NCI-H446 (cell line): ENCODE measurements at places on chromosomes 11 and 22.
A peak's percentile ranks its signal among the peaks of the same experiment; 100 is the strongest.

DNA sequence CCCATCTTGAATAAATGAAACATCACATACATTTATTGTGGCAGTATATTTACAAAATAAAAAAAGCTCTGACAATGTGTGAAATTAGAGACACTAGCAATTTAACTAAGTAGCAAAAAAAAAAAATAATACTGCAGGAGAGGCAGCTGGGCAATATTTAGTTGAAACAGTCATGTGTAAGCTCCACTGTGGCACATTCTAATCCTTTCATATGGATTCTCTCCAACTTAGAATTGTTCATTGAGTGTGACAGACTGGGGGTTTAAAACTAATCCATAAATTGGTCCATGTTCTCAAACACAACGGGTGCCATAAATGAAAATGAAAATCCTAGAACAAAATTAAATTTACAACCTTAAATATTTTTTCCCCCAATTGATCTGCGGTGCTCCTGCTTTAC is 302.1 kb downstream of the CADM1 start:
- no peak for DNase-seq

- DNase-seq = no peak
Observed at GRCh38 chr11:73752903-73753302, 8.0 kb downstream of the RAB6A start.

GRCh38 chr22:34454598-34454997 is 534.3 kb upstream of the LARGE1 start:
- DNase-seq = no peak

DNA sequence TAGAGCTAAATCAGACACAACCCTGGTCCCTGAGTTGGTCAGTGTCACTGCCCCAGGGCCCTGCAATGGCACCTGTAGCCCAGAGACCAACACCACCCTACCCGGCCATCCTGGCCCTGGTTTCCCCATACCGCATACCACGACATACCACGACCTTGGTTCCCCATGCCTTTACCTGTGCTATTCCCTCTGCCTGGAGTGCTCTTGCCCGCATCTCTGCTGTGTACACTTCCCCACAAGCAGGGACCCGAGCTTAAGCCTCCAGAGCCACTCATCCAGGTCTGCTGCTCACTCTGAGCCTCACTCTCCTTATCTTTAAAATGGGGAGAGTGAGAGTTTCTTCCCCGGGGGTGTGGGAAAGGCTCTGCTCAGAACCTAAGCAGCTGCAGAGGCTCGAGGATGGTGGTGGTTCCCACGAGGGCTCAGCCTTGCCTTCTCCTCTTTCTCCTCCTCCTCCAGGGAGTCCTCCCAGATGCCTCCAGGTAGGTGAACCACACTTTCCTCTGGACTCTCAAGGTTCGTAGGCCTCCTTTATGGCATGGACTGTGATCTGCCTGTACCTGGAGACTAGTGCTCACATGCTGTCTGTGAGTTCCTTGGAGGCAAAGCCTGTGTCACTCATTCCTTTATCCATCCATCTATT is 48.1 kb downstream of the WNT7B start:
- no peak for DNase-seq

DNA sequence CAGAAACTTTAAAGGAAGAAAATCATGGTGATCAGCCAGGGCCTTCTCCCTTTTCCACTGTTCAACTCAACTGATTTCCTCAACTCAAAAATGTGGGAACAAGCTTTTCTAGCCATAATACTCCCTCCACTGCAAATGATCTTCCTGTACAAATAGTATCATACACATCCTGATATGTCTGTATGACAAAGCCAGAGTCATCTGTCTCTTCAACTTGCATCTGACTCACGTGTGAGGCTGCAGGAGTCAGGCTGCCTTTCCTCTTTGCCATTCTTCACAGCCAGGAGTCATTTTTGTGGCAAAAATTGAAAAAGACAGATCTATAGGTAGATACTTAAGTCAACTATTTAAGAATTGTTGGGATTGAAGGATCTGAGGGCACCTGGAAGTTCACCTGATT is 13.3 kb downstream of the PATZ1 start:
- DNase-seq = no peak

GRCh38 chr11:30453705-30454104 is 130.8 kb downstream of the ARL14EP start:
- no peak for DNase-seq

DNA sequence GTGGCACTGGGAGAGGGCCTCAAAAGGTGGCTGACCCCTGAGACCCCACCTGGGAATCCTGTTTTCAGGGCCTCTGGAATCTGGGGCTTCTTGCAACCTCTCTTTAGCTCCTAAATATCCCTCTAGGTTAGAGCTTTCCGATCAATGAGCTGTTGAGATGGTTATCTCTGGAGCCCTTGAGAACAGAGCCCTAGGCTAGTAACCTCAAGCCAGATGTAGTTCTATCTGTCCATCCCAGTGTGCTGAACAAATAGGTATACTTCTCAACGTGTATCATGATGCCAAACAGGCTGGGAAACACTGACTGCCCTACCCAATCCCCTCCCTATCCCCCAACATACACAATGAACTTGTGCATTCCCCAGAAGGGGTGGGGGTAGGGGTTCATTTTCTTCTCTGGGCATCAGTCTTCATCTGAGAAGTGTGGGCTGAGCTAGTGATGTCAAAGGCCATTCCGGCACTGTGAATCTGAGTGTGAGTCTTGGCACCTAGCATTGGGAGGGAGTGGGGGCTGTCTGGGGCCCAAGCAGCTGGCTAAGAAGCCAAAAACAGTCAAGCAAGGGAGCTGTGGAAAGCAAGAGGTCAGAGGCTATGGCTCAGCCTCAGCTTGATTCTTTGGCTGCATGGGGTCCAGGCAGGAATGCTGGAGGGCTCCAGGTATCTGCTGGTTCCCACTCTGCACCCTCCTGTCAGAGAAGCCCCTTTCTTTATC is 17.3 kb downstream of the CD82 start:
- DNase-seq = no peak

DNA sequence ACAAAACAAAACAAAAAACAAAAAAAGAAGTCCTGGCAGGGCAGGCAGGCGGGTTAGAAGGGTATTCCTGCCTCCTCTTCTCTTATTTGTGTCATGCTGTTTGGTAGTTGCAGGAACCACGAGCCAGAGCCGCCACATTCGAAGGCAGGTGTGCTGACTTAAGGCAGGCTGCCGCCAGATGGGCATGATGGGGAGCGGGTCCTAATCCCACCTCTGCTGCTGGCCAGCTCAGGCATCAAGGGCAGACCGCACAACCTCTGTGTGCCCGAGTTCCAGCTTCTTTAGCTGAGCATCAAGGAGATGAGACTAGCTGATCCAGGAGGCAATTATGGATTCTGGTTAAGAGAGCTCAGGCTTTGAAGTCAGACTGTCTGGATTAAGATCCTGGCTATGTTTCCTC is 12.1 kb downstream of the OAF start:
- DNase-seq = no peak

GRCh38 chr11:40376331-40376730 is 1083.1 kb downstream of the LRRC4C start:
- DNase-seq = no peak

DNA sequence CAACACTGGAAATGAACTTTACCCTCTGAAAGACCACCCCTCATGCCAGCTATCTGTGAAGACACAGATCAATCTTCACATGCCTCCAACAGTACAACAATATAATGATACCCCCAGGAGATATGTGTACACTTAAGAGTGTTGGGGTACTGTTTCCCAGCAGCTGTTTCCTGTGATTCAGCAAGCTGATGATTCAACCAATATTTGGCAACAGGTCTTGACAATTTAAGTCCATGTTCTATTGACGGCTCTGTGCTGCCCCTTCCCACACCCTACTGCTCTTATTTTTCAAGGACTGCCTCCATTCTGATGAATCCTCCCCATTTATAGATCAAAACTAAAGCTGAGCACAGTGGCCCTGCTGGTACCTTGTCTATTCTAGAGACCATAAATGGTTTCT is 6.6 kb downstream of the SNX19 start:
- DNase-seq = no peak

DNA sequence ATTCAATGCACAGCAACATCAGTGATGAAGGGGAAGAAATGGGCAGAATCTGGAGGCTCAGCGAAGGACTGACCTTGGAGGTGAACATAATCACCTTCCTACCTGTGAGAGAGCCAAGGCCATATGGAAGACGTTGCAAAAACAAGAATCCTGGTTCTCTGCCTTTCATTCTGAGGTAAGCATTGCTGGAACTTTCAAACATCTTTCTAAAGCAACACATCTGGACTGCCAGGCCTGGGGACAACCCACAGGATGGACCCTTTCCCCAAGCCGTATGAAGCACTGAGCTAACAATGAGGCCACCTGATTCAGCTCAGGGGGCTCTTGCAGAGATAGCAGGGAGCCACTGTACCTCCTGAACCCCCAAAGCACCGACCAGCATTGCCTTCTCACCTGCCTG is 70.5 kb downstream of the ETS1 start:
- no peak for DNase-seq

DNA sequence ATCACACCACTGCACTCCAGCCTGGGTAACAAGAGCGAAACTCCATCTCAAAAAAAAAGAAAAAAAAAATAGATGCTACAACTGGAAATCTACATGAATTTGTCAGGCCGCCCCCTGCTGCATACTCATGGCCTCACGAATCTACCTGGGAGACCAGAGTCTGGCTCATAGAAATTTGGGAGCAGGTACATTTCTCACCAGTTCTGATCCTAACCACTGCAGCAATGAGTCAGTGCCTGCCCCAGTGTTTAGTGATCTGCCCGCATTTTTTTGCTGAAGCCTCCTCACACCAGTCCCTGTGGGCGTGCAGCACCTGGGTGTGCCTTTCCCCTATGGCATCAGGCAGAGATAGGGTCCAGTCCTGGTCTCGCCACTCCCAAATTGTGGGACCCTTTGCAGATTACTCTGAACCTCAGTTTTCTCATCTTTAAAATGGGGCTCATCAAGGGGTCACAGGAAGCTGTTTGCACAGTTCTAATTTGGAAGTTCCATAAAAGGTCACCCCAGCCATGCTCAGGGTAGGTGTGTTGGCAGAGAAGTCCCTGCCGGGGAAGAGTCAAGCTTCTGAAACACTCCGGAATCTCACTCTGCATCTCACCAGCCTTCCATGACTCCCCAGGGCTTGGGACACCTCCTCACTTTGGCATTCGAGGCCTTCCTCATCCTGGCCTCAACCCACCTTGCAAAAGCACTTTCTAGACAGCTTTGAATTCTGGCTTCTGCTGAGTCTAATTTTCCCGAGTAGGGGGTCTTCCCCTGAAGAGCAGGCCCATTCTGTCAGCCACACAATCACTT is 39.3 kb upstream of the LINC01488 start:
- no peak for DNase-seq

GRCh38 chr11:95517453-95517852 is 272.1 kb downstream of the FAM76B start:
- no peak for DNase-seq

DNA sequence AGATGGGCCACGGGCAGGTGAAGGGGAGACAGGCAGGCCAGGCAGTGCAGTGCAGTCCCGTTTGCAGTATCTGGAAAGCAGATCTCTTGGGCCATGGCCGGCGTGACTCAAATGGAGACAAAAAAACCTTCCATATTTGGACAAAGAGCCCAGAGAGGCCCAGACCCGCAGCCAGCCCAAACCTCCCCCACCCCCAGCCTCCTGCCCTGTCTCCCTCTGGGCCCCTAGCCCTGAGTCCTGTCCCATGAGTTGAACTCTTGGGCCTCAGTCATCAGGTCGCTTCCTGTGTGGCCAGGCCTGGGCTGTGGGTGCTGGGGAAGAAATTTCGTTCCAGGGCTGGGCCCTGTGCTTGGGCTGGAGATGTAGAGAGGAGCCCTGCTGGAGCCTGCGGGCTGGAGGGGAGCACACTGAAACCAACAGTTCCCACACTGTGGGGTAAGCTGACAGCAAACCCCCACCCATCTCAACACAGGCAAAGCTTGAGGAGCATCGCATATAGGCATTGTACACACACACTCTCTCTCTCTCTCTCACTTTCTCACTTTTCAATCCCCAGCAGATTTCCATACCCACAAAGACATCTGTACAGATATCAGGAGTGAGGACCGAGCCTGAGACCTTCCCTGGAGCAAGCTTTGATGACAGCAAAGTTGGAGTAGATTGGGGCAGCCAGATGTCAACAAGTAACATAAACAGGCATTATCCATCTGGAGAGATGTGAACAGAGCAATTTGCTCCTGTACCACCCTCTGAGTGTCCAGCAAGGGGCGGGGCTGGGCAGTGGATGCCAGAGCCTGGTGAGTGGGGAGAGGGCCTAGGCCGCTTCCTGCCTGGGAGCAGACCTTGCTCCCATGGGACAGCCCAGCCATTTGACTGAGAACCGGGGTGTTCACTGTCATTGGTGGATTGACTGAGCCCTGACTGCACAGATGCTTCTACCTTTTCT is 17.2 kb downstream of the ARHGEF17 start:
- no peak for DNase-seq

- DNase-seq = no peak
Observed at GRCh38 chr11:126136507-126136906, 73.8 kb upstream of the CDON start.

DNA sequence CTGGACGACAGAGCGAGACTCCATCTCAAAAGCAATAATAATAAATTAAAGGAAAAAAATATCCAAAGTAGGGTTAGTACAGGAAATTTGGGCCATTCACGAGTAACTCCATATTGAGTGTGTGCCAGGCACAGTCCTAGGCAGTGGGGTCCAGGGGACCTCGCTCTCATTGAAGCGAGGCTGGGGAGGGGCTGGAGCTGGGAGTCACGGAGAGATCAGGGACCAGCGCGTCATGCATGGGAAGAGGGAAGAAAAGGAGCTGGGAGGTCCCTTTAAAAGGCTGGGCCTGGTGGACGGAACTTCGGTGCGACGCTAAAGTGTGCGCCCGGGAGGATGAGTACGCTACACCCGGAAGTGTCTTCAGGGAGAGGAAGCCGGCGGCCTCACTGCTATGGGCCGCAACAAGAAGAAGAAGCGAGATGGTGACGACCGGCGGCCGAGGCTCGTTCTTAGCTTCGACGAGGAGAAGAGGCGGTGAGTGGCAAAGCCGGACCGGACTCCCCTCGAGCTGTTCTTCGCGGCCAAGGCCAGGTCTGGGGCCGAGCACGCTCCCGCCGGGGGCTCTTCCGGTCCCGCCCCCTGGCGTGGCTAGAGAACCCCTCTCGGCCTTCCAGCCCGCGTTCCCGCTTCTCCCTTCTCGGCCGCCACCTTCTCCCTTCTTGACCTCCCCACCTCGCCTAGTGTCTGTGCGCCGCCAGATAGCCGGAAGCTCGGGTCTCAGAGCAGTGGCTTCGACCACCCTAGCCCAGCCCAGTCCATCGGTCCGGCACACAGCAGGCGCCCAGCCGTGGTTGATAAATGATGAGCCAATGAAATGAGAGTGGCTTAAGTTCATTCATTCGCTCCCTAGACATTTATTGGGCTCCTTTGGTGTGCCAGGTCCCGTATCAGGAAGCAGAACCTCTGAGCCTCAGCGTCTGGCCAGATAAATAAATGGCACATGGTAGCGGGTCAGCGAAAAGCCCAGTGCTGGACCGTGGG is at the start of gene NOL12:
NOL12 (plus strand) TSS at position 342 of the 981 bp plus-strand sequence; CDS start at position 392, 50 bp downstream.
- DNase-seq = peak; percentile 87
